T-cell (primary cell): ENCODE measurements at places on chromosomes 12 and 14.

- no peak for DNase-seq
These were observed 101.5 kb downstream of the KIF26A start for GRCh38 chr14:104239861-104240301.

GRCh38 chr12:6980740-6981139, 10.0 kb downstream of the EMG1 start:
- DNase-seq, result no peak

GRCh38 chr12:123106640-123107359, 44.1 kb downstream of the PITPNM2 start:
- peak; percentile 28 for DNase-seq

GRCh38 chr14:105034315-105035039, 13.6 kb upstream of the CDCA4 start:
- no peak for DNase-seq

GRCh38 chr14:57560681-57561080, 67.0 kb upstream of the CCDC198 start:
- no peak for DNase-seq

GRCh38 chr12:6941267-6941666, 2.3 kb upstream of the RNU7-1 start:
- no peak for DNase-seq

- DNase-seq, result no peak
These were observed 8.2 kb upstream of the DHRS2 start for GRCh38 chr14:23627961-23628360.

DNA sequence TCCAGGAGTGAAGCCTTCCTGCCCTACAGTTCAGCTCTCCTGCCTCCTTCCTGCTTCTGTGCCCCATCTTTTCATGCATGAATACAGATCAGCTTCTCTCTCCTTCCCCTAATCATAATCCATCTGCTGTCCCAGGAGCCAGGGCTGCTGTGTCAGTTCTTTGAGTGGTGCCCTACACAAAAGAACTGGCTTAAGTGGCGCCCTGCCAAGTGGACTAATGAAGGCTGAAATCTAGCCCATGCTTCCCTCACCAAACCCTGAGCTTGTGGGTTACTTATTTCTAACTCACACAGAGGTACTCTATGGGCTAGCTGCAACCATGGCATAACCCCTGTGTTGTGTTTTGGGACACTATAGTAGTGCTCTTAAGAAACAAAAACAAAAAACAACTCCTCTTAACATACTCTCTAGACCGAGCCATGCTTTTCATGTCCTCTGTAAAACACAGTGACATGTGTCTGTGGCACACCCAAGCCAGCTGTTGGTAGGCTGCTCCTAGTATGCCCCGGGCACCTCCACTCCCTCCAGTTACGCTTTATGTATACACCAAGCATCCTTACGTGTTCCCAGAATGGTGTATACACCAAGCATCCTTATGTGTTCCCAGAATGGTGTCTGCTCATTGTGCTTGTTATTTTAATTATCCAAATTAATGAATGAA, 19.3 kb upstream of the ETV6 start:
- no peak for DNase-seq

- DNase-seq, result no peak
These were observed 104.8 kb downstream of the MYF5 start for GRCh38 chr12:80821513-80822000.

DNA sequence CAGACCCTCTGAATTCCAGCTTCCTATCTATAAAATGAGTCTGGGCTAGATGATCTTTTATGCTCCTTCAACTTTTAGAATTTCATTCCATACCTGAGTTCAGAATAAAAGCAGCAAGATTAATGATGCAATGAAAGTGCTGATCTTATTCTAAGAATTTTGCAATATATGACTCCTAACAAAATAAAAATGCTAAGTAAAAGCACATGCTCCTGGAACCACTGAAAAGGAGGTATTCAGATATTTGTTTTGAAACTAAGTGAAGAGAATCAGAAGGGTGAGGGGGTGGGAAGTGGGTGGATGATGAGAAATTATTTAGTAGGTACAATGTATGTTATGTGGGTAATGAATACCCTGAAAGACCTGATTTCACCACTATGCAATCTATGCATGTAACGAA, 216.6 kb downstream of the PTPRO start:
- no peak for DNase-seq

DNA sequence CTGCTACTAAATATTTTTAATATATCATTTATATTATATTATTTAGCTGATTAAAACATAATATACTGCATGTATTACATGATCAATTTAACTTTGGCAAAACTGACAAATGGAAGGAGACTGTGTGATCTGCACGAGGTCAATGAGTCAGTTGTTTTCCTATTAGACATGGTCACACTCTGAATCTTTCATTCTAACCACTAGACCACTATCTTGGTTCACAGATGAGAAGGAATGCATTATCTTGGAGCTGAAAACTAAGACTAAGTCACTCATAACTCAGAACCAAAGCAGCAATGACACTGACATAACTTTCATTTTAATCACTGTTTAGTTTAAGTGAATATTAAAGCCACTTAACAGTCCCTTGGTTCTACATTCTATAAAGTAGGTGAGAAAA, 37.4 kb downstream of the GNPTAB start:
- DNase-seq, result no peak

GRCh38 chr14:101590062-101590461, 28.8 kb downstream of the DIO3 start:
- no peak for DNase-seq

DNA sequence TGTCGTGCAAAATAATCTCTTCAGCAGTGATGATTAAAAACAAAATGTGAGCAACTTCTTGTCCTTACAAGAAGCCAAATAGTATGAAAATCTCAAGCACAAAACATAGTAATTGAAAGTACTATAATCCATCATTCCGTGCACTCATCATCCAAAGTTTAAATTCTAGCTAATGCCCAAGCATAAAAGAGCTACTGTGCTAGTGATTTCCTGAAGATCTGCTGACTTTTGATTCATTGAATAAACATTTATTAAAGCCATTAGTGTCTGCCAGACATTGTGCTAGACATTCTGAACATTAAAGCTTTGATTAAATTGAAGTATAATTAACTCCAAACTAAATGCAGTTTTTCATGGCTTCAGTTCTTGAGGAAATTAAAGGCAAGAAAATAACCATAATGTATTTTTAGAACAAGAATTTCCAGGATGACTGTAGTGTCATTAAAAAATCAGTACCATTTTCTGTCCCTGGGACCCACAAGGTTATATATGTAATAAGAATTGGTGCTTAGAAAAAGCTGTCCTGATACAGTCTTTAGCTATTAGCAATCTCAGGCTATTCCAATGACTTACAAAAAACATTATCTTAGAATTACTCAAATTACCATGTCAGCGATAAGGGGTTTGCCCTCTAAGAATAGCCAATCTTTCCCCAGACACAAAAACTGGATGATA, 71.7 kb downstream of the CMAS start:
- DNase-seq, result no peak

DNA sequence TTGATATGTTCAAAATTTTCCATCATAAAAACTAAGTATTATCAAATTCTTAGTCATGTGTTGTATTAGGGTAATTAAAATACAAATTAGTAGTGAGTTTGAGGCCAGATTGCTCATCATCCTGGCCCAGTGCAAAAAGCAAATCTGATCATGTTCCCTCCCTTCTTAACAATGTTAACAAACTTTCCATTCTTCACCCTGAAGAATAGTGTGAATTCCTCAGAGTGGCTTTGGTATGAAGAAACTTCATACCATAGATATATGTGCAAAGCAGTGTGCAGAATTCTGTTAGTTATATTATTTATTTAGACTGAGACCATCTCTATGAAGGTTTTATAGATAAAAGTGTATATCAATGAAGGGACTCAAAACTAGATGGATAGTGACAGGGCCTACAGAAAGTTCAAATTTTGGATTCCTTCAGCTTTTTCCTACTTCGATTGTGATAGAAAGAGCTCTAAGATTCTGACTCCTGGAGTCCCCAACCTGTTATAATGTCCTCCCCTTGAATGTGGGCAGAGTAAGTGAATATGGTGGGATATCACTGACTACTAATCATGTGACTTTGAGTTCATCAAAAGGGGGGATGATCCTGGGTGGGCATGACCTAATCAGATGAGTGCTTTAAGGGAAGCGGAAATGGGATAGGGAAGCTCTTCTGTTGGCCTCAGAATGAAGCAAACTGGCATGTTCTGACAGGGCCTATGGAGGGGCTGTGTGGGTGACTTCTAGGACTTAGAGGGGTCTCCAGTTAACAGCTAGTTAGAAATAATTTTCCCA, 271.4 kb downstream of the BTG1 start:
- no peak for DNase-seq

DNA sequence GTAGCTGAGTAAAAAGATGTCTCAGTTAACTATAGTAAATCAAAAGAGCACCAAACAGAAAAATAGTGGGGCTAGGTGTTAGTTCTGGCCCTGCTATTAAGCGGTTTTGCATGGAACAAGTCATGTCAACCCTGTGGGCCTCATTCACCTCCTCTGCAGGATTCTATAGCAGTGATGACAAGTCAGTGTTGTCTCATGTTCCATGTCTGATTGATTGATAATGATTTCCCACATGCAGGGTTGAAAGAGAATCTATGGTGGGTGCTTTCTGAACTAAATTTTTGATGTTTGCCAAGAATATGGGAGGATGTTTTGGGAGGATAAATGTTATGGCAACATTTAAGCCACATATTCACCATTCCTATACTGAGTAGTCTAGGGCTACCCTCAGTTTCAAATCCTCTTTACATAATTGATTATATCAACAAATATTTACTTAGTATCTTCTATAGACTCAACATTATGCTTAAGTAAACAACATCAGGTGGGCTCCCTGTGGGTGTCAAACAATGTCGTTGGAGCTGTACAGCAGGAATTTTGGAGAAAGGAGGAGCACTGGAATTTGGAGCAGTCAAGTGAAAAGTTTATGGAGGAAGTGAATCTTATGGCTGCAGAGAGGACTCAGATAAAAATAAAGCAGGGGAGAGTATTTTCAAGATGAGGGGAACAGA, 48.6 kb downstream of the IRAK3 start:
- no peak for DNase-seq

DNA sequence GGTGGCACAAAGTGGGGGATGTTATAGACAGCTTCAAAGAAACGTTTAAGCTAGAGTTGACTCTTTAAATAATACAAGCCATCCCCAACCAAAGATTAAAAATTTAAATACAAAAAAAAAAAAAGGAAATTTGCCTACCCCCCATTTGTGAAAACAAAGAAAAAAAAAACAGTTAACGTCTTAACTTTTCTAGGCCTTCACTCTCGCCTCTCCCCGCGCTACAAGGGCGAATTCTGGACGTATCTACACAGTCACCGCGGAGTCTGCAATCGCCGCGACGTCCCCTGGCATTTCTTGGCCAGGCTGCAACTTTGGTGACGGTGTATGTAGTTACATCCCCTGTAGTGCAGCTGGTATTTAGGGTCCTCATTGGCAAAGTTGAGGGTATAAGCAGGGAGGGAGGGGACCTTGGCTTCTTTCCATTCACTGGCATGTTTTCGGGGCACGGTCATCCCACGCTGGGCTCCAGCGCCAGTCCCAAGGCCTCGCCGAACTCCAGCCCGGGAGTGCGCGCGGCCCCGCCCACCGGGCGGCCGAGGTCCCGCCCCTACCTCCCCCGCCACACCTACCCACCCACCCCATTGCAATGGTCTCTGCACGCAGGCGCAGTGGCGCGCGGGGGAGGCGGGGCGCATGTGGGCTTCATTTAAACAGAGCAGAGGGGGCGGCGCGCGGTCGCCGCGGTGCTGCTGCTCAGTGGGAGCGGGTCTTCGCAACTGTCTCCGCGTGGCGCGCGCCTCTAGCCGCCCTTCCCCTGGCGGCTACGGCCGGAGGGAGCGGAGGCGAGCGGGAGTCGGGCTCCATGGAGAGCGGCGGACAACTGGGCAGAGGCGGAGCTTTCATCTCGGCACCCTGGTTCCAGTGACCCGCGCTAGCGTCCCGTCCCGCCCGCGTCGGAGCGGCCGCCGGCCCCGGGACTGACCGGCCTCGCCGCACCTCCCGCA, at the start of gene NUDT4:
Gene NUDT4 (plus strand): TSS at position 674 of the 944 bp plus-strand sequence. CDS start 398 bp downstream, outside the sequence.
- DNase-seq, result peak; percentile 96

DNA sequence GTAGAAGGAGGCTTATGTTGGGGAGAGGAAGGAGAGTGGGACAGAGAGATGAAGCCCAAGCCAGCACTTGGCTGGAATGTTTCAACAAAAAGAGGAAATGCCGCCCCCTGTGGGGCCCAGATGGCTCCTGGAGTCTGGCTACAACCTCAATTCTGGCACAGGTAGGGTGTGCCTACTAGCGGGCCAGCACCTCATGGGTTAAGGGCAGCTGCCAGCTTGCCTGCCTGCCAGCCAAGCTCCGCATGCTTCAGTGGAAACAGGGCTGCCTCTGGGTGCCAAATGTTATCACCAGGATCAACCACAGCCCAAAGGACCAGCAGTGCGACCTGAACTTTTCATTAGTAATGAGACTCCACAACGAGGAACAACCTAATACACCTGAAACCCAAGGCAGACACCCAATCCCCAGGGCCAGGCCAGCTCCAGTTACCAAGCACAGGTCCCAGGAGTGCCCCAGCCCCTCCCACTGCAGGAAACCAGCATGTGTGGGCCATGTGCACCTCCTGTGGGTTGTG, 11.3 kb downstream of the RAB15 start:
- DNase-seq, result no peak

DNA sequence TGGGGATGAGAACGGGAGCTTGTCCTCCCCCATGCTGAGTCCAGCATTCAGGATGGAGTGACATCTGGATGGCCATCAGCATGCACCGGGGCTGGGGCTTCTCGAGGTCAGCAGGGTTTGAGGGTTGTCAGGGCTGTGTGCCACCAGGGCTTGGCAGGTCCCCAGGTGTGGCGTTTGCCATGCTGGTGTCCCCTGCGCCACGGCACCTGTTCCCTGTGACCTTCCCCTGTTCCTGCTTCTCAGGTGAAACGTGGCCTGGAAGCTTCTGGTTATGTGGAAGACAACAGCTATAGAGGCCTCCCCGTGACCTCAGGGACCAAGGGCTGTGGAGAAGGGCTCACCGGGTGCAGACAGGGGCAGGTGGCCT, 152.4 kb downstream of the KIF26A start:
- DNase-seq, result no peak

DNA sequence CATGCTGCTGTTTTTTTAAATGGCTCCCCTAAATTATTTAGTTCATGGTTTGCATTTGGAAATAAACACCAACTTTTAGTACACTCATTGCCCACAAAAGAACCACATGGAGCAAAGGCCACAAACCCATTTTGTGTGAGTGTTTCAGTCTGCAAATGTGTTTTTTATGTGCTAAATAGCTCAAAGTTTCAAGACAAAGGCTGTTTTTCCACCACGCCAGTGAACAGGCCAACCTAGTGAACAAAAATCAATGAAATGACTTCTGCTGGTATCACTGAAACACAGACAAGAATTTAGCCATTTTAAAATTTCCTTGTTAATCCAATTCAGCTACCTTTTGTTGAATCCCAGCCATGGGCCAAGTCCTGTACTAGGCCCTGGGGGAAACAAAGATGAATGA, 52.3 kb downstream of the PLXNC1 start:
- DNase-seq, result no peak

GRCh38 chr12:51269174-51270066, 795 bp downstream of the SMAGP start:
- DNase-seq, result peak; percentile 58

GRCh38 chr14:34120185-34120977, 169.5 kb upstream of the EGLN3 start:
- DNase-seq, result no peak
